ENCODE measurements at places on chromosomes 12 and 14.

DNA sequence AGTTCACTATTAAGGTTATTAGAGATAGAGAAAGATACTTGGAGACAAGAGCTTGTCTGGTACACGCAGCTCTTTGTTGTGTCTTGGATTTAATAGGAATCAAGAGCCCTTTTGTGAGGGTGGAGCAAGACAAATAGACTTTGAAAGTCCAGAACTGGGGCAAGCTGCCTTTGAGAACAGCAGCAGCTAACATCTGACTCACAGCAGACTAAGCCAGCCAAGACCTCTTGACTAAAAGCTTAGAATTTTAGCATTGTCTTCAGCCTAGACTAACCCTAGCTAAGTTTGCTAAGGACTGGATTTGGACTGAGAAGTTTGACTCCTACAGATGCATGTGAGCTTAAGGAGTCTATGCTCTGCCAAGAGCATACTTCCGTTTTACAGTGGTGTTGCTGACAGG lies 201.9 kb upstream of the RBM19 start:
- DNase-seq = no peak

GRCh38 chr14:98634043-98634820 lies 637.8 kb downstream of the BCL11B start:
- no peak for DNase-seq

DNA sequence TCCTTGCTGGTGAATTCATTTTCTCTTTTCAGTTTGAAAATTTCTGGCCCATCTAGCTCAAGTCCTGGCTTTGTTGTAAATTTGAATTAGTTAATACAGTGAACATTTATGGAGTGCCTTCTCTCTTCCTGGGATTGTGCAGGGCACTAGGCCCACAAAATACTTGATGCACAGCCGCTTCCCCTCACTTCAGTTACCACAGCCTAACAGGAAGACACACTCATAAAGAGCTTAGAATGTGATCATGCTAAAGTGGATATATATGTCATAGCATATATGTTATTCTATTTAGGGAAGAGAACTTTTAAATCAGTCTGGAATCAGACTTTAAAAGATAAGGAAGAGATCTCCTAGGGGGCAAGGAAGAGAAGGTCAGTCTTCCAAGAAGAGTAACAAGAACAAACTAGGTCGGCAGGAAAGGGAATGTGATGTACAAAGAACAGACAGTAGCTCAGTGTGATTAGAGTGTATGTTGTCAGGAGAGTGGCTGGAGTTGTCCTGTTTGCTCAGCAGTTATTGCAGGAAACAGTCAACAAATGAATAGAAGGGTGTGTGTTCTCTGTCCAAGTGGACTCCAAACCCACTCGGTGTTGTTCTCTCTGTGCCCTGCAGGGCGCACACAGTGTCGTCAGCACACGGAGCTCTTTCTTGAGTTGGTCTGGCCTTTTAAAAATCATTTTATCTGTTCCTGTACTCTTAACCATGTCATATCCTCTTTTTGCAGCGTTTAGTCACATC lies 74.4 kb downstream of the DAAM1 start:
- no peak for DNase-seq

DNA sequence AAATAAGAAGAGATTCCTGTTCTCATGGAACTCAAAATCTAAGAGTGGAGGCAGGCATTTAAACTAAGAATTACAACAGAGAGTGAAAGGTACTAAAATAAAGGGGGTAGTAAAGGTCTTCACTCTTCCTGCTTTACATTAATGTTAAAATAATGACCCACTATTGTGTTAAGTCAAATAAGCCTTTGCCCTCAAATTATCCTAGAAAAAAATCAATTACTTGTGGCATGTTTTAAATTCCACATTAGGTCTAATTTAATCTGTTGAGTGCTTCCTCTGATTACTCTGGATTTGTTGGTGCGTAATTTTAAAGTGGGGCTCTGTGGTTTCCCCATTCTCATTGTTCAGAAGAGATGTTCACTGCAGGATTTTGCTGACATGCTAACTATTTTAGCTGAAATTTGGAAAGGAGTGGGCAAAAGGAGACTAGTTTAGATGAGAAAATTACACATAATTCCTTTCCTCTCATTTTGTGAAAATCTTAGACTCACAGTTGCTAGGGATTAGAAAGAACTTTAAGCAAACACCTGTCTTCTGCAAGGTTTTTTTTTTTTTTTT lies 35.5 kb downstream of the BTG1 start:
- DNase-seq = no peak
